ENCODE measurements at places on chromosomes 2 and 18.

DNA sequence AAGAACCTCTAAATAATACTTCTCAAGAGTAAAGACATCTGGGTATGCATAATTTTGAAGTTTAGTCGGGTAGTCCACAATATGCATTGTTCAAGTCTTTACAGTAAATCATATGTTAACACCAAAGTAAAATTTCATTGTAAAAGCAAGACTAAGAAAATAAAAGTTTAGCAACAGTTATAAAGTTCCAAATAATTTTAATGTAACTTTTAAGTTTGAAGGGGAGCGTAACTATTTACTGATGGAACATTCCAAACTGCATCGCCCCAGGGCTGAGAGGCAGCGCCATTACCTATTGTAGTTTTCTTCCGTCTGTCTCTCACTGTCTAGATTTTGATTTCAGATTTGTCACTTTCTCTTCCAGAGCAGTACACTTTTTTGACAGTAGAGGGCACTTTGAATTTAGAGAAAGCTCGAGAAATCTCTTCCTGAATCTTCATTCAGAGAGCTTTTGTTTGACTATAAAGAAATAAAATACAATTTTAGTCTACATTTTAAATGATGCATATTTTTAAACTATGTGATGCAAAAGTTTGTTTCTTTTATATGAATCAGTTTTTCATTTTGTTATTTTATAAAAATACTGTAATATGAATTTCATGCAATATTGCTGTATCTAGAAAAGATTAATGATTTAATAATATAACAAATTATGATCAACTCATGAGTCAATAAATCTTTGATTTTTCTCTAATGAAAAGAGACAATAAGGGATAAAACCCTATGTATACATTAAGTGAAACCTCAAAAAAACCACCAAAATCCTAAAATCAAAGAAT, 389.8 kb downstream of the FIGN start:
- no peak for DNase-seq

GRCh38 chr2:105373344-105373781, 25.5 kb downstream of the FHL2 start:
- DNase-seq = peak; percentile 73

GRCh38 chr2:67255933-67256615, 141.1 kb upstream of the ETAA1 start:
- DNase-seq = no peak

DNA sequence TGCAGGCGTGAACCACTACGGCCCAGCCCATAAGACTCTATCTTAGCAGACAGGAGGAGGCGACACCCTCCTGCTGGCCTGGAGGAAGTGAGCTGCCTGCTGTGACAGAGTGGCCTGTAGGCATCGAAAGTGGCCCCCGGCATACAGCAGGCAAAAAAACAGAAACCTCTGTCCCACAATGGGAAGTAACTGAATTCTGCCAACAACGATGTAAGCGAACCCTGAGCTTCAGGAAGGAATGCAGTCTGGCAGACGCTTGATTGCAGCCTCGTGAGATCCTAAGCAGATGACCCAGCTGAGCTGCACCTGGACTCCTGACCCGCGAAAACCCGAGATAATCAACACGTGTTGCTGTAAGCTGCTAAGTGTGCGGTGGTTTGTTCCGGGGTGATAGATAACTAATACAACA, 13.6 kb downstream of the MRO start:
- DNase-seq = no peak

- DNase-seq = no peak
These were observed 40.9 kb downstream of the STAT4 start for GRCh38 chr2:191109888-191110287.

DNA sequence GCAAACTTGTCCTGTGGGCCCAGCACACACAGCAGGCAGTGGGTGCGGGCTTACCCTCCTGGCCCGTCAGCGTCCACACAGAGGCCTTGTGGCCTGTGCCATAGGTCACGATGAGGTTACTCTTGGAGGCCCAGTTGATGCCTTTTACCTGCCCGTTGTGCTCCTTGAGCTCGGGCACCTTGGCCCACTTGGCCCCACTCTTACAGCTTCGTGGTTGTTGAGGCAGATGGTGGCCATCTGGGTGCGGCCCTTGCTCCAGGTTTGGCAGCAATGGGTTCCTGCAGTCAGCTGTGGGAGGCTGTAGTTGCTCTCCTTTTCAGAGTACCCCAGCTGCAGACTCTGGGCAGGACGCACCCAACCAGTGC, 45.5 kb upstream of the PTH2R start:
- DNase-seq = no peak

DNA sequence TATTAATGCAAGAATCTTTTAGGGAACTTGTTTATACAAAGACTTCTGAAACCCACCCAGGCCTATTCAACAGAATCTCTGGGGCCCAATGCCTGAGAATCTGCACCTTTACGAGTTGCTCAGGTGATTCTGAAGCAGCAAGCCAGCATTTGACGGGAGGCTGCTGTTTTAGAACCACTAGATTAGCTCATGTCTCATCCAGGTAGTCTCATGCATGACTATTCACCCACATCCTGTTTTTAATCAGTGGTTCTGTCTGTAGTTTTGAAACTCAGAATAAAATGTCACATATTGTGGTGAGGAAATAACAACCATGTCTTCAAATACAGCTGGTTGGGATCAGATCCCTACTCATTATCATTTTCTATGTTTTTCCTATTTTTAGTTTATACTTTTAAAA, 39.5 kb downstream of the CYTIP start:
- no peak for DNase-seq

- peak; percentile 39 for DNase-seq
These were observed 199.2 kb upstream of the NT5C1B start for GRCh38 chr2:18788592-18788991.

DNA sequence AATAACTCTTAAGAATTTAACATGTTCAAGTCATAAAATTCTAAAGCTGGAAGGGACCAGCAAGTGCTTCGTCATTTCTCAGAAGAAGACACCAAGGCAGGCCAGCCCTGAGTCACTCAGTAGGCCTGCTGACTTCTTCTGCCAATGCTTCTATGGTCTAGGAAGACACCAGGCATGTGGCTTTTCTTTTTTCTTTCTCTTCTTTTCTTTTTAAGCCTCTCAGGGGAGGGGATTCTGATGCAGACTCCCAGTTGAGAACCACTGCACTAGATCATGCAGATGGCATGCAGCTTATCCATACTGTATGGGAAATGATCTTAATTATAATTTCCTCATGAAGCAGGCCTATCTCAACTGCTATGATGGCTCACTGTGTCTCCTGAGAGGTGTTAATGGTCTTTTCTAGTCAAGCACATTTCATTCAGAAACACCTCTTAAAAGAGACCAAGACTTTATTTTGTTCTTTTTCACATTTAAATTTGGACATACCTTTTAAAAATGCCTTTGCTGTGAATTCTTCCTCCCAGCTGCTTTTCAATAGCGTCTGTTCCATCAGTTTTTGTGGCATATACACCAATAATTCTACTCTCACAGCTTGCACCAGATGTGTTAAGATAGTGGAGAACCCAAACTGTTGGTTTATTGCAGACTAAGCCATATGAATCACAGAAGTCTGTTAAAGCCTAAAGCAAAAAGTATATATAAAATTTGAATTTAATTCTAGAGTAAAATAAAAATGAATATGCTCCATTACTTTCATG, 11.3 kb downstream of the KCTD18 start:
- DNase-seq = no peak

DNA sequence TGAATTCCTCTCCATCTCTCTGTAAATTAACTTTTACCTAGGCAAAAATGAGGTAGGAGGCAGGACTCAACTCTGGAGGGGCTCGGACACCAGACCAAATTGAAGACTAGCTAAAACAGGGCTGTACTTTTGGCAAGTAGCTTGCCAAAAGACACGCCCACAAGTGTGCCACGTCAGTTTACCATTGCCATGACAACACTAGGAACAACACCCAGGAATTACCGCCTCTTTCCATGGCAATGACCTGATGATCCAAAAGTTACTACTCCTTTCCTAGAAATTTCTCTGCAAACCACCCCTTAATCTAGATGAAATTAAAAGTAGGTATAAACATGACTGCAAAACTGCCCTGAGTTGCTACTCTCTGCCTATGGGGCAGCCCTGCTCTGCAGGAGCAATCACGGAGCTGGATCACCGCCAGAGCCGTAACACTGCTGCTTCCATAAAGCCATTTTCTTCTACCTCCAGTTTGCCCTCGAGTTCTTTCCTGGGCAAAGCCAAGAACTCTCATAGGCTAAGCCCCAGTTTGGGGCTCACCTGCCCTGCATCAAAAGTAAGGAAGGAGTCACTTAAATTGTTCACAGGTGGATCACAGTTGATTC, 66.0 kb upstream of the FAM136A start:
- DNase-seq = peak; percentile 27

DNA sequence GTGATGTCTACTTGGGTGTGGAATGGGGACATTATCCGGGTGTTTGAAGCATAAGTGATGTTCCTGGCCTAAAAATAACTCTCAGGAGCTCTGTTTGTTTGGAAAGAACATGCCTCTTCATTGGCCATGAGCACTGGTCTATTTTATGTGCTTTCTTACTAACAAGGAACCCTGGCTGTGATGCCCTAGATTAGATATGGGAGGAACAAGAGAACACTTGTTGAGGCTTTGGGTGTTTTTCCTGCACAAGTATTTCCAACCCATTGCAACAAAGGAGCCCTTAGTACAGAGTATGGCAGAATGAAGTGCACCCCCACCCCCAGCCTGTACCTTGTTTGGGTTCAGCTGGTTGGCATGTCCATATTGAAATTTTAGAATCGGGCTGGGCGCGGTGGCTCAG, 95.9 kb downstream of the SLC4A3 start:
- DNase-seq = no peak

DNA sequence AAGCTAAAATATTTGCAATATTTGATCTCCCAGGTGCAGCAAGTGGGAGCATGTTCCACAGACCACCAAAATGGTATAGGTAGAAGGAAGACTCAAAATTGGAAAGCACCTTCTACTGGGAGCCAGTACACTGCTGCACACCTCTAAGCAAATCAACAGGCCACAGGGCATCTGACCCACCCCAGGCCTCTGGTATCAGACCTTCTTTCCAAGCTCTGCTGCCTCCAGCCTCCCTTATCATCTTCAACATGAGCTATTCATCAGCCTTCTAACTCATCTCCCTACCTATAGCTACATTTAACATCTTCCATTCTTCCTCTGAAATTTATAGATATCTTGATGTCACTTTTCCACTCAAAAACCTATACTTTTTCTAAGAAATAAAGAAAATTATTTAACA, 294.8 kb downstream of the ZEB2 start:
- no peak for DNase-seq

- no peak for DNase-seq
These were observed 66.4 kb downstream of the MYO1B start for GRCh38 chr2:191311627-191312026.

DNA sequence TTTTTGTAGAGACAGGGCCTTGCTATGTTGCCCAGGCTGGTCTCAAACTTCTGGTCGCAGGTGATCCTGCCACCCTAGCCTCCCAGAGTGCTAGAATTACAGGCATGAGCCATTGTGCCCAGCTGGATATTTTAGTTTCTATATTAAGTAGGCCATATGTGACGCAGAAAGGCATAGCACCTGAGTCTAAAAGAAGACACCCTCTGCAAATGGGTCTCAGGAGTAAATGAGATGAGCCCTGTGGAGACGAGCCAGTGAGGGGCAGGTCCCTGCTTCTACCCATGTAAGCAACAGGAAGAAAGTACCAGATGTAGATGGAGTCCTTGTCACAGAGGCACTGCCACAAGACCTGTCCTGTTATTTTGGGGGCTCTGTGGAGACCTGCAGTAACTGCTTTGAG, 322.4 kb downstream of the PTPRM start:
- DNase-seq = no peak

DNA sequence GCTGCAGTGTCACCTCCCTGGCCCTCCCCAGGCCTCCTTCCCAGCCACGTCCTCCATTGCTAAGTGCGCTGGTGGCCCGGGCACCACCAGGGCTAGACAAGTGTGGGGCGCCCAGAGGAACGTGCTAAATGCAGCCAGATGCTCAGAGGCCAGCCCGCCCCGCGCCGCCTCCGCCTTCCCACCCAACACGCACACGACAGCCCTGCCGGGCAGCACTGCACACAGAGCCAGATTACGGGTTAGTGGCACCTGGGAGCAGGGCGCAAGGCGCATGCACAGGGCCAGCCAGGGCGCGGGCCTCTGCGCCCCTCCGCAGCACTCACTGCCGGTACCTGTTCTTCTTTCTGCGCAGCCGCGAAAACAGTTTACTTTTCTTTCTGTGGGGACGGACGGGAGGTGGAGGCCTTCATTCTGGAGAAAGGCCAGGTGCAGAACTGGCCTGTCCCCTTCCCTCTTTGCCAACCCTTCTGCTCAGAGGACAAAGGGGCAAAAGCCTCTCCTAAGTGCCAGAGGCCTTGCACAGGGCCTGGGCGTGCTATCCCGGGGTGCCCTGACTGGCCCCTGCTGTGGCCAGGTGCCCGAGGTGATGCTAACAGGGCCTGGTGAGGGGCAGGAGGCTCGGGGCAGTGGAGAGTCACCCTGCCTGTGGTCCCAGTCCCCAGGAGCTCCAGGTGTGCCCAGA, 46.5 kb downstream of the BIN1 start:
- DNase-seq = no peak

GRCh38 chr2:11708106-11708505, 38.1 kb upstream of the NTSR2 start:
- DNase-seq = no peak

DNA sequence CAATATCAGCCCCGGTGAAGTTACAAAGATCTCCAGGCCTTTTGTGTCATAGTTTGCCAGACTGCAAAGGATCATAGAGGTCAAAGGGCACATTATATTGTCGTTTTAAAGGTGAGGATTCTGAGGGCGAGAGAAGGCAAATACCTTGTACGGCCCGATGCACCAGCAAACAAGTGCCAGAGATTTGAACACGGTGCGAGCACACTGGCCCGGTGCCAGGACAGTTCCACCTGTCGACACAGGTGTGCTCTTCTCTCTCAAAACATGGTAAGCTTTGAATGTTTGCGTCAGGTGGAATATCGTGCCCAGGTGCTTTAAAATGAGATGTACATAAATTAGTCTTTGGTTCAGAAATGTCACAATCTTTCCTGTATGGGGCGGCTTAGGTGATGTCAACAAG, 776.1 kb upstream of the ID2 start:
- no peak for DNase-seq

- DNase-seq = peak; percentile 68
These were observed 16.0 kb downstream of the LRRTM1 start for GRCh38 chr2:80288576-80288975.

DNA sequence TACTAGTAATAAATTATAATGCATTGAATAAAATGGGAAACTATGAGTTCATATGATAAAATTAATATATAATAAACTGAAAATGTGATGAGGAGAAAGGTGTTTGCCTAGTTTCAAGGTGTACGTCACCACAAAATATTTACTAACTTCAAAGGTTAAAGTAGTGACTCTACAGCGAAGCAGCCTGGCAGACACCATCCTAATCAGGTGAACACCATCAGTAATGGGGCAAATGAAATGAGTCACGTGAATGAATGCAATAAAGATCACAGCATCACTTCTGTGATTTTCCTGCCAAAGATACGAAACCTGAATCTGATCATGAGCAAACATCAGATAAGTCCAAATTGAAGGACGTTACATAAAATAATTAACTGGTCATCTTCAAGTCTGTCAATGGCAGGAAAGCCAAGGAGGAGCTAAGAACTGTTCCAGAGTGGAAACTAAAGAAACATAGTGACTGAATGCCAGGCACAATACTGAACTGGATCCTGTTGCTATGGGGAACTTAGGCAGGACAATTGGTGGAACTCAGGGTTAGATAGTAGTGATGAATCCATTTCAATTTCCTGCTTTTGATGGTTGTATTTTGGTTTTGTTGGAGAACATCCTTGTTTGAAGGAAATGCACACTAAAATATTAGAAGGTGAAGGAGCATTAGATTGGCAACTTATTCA, 12.1 kb upstream of the NOSTRIN start:
- no peak for DNase-seq

All from right hindlimb (tissue), 1 donor.